Activated T-cell treated with anti-CD3 and anti-CD28 coated beads, Interleukin-2, amount 50 U/mL, for 24 hours (primary cell): ENCODE measurements at places on chromosomes 11 and 22.

- peak; percentile 42 for DNase-seq
These were observed 252.0 kb downstream of the CTTN start for GRCh38 chr11:70650075-70650909.

DNA sequence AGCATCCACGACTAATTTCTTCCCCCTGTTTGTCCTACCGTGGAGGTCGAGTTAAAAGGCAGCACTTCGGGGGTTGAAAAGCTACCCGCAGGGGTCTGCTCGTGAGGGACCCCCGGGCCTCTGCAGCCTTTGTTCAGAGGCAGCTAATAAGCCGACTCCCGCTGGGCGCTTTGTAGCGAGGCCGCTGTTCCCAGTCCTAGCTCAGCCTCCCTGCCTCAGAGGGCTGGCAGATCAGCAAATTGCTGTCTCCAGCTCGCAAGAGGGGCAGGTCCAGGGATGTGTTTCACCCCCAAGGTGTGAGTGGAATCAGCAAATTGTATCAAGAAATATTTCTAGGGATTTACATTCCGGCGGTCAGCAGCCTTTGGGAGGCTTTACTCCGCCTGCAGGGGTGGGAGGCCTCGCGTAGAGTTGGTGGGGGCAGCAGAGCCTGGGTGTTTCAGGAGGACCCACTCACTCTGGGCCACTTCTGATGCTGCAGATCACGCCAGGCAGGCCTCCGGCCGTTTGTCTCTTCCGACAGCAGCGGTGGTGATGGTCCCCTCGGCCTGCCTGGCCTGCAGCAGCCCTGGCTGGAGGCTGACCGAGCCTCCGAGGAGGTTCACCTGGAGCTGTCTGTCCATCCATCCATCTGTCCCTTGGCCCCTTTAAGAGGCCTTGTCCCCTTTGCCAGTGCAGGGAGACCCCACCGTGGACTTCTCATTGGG, 21.6 kb upstream of the KCNQ1OT1 start:
- DNase-seq = no peak

DNA sequence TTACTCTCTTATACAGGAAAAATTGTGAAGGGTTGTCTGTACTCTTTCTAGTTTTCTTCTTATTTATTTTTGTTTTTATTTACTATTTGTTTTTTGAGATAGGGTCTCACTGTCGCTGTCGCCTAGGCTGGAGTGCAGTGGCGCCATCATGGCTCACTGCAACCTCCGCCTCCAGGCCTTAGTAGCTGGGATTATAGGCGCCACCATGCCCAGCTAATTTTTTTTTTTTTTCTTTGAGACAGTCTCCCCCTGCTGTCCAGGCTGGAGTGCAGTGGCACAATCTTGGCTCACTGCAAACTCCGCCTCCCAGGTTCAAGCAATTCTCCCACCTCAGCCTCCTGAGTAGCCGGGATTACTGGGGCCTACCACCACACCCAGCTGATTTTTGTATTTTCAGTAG, 18.4 kb downstream of the CUL5 start:
- no peak for DNase-seq

GRCh38 chr11:10777806-10778205, 26.8 kb downstream of the CTR9 start:
- DNase-seq = no peak

DNA sequence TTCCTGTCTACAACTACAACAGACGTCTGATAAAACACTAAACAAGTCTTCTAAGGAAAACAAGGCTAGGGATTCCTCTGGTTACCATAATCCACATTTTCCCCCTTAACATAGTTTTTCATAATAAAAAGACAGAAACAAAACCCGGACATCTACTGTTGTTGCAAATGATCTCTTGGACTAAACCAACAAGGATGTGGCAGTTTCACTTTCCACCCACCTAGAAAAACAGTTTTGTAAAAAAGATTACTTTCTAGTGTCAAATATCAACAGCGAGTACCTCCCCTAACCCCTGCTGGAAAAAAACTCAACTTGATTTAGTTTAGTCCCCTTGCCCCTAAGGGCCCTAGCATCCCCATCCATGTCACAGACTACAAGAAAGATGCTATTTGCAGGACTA, 5.4 kb downstream of the GNG3 start:
- no peak for DNase-seq

GRCh38 chr11:70505331-70505731, 107.0 kb downstream of the CTTN start:
- no peak for DNase-seq

- DNase-seq = no peak
These were observed 178.3 kb upstream of the NECTIN1 start for GRCh38 chr11:119907122-119907851.

- DNase-seq = no peak
These were observed 376.3 kb upstream of the CCDC90B start for GRCh38 chr11:83662494-83662893.

DNA sequence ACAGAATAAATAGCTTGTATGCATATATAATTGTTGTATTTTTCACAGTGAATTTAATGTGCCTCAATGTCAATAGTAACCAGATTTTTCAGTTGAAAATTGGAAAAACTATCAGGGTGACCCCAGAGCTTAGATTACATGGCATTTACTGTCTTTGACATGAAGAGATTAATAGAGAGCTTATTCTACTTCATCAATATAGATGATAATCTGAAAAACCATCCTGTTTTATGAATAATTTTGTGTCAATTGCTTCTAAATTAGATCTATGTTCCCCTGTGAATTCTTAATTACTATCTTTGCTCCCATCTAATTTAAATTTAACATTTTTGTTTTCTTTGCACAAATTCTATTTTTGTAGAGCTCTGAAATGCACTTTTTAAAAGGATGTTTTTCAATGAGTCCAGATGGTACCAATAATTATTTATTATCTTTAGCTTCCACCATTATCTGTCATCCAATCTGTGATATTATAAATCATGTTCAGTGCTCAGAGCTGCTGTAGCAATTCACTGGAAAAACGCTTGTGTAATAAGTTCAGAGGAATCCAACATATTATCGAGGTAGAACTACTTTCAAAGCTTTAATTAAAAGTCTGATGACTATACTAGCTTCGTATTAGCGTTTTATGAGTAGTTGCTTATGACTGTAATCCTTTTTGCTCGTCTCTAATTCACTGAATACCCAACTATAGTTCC, 291.4 kb downstream of the JRKL start:
- no peak for DNase-seq

DNA sequence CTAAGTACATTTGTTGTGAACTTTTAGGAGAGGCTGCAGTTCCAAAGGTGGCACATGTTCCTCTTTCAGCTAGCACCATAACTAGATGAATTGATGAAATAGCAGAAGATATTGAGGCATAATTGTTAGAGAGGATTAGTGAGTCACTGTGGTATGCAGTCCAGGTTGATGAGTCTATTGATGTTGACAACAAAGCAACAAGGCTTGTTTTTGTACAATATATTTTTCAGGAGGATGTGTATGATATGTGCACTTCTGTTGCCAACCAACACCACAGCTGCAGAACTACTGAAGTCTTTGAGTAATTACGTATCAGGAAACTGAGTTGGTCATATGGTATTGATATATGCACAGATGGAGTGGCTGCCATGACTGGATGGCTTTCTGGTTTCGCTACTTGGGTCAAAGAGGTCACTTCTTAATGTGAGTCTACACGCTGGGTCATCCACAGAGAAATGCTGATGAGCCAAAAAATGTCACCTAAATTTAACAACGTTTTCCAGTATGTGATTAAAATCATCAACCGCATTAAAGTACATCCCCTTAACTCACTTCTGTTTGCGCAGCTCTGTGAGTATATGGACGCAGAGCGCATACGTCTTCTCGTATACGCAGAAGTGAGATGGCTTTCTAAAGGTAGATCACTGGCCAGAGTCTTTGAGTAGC, 261.3 kb upstream of the ANO5 start:
- DNase-seq = no peak
